ENCODE measurements at places on chromosomes 2 and 18. TPM values are rescaled to one million over a fixed set of nuclear protein-coding genes. Genes with fewer than 3 reads are reported as not detected.

ABCB11 gene
- total RNA-seq, result under 0.01 TPM

KIF1A gene
- total RNA-seq, result not detected

CIB4 gene
- not detected for total RNA-seq

OTX1 gene
- total RNA-seq, result not detected
